HFF-Myc (cell line): ENCODE measurements at places on chromosomes 7 and 10.
A peak's percentile ranks its signal among the peaks of the same experiment; 100 is the strongest.

DNA sequence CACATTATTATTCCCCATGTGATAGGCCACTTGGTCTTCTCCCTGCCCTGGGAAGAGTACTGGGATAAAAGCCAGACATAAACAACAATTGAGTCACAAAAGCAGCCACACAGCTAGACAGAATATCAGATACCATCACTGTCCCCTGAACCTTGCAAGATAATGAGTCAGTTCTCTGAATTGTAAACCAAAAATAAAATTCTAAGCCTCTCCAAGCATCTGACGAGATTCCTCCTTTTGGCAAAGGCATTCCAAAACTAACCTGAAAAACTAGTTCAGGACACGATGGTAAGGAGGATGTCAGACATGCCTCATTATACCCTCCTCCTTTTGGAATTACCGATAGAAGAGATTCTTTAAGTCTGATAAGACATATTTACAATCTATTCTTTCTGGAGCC, 450.7 kb downstream of the HTR7 start:
- DNase-seq, result no peak

DNA sequence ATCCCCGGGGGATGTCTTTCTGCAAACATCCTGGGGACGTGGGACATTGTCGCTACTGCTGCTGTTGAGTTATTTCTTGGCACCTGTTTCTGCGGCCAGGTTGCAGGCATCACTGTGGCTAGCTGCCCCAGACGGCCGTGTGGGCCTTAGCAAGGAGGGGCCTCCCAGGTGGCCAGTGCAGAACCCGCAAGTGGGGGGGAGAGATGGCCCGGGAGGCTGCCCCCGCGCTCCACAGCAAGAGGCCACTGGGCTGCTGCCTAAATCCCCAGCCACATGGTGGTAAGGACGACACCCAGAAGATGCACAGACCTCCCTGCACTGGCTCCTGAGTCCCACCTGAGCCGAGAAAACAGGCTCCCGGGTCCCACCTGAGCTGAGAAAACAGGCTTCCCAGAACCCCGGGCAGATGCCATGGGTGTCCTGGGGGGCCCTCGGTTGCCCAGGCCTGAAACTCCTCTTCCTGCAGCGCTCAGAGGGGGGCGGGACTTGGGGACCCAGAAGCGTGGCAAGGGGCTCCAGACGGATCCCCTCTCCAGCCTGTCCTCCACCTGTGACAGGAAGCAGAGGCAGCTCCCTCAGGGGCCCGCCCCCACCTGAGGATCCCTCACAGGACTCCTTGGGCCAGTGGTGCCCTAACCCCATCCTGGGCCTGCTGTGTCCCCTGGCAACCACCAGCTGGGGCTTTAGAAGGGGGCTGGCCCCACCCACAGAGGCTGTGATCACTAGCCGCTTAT, 952 bp upstream of the MAFK start:
- no peak for DNase-seq

DNA sequence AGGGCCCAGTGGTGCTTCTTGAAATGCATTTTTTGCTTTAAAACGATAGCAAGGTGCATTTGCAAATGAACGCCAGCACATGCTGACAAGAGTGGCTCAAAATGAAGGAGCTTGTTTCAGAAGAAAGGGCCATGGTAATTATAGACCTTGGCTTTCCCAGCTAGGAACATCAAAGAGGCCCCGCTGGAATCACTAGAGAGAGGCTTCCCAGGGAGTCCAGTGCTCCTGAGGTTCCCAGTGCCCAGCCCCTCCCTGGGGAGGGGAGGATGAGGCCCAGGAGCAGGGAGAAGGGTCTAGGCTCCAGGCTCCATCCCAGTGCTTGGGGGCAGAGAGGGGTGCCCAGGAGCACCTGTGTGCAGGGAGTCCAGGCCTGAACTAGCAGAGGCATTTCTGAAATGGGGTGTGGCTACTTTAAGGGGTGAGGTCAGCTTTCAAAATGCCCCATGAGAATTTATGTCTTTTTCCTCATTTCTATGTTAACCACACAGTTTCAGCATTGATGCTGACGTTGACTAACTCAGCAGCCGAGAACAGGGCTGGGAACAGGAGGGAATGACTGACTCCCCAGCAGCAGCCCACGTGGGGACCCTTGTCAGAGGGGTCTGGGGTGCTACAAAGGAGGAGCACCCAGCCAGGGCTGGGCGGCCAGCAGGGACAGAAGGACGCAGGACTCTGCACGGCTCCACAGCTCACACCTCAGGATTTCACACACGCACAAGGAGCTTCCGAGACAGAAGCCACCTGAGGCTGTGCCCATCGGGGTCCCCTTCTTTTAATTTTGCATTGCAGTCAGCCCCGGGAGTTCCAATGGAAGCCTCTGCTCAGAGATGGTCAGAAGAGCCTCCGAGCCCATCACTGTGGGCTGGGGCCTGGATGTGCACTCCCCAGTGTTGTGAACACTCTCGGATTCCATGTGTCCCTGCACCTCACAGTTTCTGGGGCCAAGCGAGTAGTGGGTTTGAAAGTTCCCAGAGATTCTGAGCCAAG, 570.2 kb downstream of the PTPRN2 start:
- no peak for DNase-seq

GRCh38 chr10:2899246-2899951, 167.9 kb upstream of the PFKP start:
- no peak for DNase-seq

- no peak for DNase-seq
Observed at GRCh38 chr10:124131172-124131571, 37.8 kb upstream of the CHST15 start.

- no peak for DNase-seq
Observed at GRCh38 chr10:75117995-75118394, 6.5 kb downstream of the SAMD8 start.

- no peak for DNase-seq
Observed at GRCh38 chr10:105956550-105956949, 1208.0 kb downstream of the SORCS1 start.

DNA sequence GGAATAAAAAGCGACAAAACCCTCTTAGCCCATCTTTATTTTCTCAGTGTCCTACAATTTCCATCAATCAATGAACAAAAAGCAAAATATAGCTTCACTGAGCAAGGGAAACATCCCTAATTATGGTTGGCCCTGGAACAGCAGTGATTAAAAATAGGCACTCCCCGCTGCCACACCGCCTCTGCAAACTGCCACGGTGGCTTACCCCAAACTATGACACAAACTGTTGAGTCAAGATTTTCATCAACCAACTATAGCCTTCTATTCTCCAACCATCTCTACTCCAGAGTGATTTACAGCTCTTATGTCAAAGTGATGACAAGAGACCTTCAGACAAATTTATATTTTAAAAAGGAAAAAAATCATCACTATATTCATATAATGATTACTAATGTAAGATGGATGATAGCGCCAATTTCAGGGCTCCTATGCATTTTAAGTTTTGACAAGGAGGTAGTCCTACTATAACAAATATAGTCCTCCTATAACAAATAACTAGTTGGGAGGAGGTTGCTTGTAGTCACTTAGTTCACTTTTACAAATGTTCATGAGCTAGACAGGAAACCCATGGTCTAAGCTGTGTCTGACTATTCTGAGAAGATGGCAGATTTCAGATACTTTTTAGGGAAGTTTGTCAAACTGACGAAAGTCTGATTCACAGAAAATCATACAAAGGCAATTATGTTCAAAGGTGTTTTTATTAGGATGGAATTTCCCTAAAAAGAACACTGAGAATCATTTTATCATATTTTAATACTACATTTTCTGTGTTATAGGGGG, 26.3 kb downstream of the DENND11 start:
- no peak for DNase-seq

- DNase-seq, result no peak
Observed at GRCh38 chr10:24727786-24728185, 4.1 kb upstream of the ARHGAP21 start.

- DNase-seq, result no peak
Observed at GRCh38 chr10:75540357-75540966, 109.0 kb downstream of the LRMDA start.

DNA sequence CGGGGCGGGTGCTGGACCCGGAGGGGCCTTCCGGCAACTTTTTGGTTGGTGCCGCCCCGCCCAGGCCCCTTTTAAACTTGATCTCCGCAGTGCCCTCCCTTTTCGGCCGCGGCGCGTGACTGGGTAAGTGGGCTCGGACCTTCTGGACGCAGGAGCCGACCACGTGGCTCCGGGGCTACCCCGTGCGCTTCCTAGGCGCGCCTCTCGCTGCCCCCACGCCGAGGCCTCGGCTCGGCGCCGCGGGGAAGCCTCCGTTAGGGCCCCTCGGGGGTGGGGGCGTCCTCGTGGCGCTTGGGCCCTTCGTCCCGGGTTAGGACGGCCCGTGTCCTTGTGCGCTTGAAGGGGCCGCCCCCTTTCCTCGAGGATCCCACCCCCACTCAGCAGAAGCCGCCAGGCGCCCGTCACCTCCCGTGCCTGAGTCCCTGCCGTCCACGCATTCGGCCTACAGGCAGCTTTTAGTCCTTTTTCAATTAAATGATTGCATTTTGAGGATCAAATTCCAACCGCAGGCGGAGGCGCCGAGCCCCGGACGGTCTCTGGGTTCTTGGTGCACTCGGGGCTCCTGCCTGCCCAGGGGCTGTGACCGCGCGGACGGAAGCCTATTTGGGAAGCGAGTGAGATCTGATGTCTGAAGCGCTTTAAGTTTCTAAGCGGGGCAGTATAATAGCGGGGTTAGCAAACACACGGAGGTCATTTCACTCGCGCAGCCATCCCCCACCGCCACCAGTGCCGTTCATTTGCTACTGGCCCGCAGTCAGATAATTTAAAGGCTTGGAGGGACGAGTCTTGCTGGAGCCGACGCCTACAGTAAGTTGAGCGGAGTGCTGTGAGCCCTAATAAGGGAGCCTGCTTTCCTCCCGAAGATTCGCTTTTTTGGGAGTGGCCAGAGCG, 31.8 kb upstream of the TOMM7 start:
- peak; percentile 67 for DNase-seq

GRCh38 chr10:128095753-128096469, 30.3 kb downstream of the MKI67 start:
- no peak for DNase-seq

DNA sequence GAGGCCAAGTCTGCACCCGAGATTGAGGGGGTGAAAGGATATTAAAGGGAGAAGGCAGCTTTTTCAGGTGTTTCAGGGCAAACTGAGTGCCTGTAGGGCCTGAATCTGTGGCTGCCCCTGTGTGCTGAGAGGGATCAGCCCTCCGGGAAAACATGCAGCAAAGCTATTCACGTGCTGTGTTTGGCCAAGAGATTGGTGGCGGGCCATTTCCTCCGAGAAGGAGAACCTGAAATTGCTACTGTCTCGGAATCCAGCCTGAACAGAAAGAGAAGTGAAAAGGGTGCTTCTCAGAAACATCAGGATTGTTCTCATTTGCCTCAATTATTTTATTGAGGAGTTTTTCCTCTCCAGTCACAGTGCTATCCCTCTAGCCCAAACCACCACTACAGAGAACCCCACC, 16.0 kb downstream of the GIMAP5 start:
- DNase-seq, result no peak

DNA sequence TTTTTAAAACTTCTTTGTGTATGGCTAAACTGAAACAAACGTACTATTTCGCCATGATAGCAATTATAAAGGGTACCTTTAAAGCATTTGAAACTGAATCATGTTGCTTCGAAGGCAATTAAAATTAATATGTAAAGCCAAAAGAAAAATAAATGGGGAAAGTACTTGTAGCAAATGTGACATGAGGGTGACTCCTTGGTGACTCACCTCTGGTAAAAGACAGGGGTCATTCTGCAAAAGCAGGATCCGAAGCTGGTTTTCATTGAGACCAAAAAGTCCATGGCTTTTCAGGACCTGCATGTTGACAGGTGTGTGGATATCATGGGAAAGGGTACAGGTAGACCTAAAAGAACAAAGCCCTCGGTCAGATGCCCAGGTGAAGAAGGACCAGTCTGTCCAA, 1.5 kb downstream of the ZC3HAV1L start:
- no peak for DNase-seq

DNA sequence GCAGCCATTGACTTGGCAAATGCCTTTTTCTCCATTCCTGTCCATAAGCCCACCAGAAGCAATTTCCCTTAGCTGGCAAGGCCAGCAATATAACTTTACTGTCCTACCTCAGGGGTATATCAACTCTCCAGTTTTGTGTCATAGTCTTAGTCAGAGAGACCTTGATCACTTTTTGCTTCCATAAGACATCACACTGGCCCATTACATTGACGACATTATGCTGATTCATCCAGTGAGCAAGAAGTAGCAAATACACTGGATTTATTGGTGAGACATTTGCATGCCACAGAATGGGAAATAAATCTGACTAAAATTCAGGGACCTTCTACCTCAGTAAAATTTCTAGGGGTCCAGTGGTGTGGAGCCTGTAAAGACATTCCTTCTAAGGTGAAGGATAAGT, 649.7 kb upstream of the ANKRD30A start:
- no peak for DNase-seq
